ENCODE measurements at places on chromosomes 12 and 14. TPM values are rescaled to one million over a fixed set of nuclear protein-coding genes. Genes with fewer than 3 reads are reported as not detected.

Gene STON2
- total RNA-seq, result 34.3 TPM

Gene KRT8
- 139 TPM for total RNA-seq

Gene KRT85
- total RNA-seq, result not detected

Gene SLC35F4
- not detected for total RNA-seq

Gene RERG
- total RNA-seq, result 9.0 TPM

Gene KCNH5
- not detected for total RNA-seq

Gene IL26
- total RNA-seq, result not detected

GRCh38 chr14:66485029-66485428 is 1.1 kb upstream of the CCDC196 start:
- no peak for DNase-seq

- DNase-seq, result peak; percentile 59
These were observed 185.1 kb downstream of the CHST11 start for GRCh38 chr12:104641862-104642261.

DNA sequence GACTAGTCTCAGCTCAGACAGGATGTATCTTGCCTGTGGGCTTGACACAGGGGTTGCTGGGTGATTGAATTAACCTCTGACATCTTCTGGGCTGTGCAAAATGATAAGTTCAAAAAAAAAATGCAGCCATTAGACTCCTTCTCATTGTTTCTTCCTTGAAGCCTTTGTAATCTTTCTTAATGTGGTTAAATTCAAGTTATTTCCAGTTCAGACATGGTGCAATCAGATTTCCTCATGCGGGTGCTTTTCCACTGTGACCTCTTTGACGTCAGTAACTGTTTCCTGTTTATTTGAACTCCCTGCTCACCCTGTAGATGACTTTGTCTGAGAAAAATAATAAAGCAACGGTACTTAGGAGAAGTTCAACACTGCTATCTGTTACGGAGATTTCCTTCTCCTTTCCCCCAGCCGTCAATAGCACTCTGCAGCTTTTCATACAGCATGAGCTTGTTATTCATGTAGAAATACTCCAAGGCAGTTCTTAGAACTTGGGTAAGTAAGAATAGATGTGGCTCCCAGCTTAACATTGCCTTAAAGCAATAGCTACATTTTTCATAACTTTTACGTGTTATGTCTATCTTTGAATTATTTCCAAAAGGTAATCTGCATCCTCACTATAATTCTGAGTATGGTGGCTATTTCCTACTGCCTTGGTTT is 155.5 kb downstream of the PRKCH start:
- no peak for DNase-seq

DNA sequence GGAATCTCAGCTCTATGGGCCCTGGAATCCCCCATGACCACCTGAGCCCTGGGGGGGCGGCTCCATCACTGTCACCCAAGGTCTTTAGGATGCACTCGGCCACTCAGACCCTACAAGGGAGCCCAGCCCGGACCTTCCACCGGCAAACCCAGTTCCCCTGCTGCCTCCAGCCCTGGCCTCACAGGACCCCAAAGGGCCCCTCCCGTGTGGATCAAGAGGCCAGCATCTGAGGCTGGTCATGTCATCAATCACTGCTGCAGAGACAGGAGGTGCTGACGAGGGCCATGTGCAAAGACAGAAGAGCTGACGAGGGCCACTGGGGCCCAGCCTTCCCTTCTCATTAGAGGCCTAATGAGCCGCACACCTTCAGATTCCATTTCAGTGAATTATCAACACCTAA is 39.0 kb upstream of the SFSWAP start:
- DNase-seq, result no peak

DNA sequence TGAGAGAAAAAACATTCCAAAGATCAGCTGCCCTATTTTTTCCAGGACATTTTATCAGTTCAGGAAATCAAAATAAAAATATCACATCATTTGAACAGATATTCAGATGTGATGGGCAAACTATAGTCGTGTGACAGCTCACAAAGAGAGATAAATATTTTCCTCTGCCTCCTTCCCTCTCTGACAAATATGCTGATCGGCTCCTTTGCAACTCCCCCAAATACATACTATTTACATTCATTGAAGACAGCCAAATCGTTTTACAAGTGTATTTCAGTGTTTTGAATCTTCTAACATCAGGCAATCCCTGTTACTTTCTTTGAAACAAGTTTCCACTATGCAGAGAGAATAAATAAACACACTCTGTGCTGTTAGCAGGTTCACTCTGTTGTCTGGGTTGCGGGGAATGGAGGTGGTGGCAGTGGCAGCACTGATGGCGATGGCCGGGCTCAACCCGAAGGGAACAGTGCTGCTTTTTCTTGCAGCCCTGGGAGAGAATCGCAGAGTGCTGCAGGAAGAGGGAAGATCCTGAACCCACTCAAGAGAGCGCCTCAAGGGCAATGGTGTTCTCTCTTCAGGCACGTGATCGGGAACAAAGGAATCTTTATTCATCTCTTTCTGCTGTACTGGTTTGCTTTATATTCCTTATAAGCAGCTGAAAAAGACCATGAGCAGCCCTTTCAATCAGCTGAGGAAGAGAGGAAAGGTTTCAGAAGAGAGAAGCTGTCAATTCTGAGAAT is 142.5 kb downstream of the PHLDA1 start:
- no peak for DNase-seq

- no peak for DNase-seq
These were observed 74.6 kb downstream of the GLRX5 start for GRCh38 chr14:95609398-95609990.

DNA sequence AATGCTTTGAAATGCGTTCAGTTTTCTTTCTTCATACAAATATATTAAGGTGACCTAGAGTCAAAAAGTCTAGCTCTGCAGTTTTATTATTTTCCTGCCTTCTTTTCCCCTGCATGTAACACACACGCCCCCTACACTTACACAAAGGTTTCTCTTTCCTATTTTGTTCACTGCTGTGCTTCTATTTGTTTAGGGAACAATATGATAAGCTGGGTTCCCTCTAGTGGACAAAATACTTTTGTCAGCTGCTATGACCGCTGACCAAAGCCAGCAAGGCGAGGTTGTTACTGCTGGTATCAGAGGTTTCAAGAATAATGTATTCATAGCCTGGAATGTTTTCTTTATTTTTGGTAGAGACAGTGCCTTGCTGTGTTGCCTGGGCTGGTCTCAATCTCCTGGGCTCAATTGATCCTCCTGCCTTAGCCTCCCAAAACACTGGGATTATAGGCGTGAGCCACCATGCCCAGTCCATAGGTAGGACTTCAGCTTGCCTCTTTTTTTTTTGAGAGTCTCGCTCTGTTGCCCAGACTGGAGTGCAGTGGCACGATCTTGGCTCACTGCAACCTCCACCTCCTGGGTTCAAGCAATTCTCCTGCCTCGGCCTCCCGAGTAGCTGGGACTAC is 33.4 kb downstream of the FNTB start:
- DNase-seq, result no peak

- no peak for DNase-seq
These were observed 25.9 kb upstream of the ESRRB start for GRCh38 chr14:76349993-76350392.

GRCh38 chr12:2322554-2323120 is 269.9 kb downstream of the CACNA1C start:
- DNase-seq, result no peak

DNA sequence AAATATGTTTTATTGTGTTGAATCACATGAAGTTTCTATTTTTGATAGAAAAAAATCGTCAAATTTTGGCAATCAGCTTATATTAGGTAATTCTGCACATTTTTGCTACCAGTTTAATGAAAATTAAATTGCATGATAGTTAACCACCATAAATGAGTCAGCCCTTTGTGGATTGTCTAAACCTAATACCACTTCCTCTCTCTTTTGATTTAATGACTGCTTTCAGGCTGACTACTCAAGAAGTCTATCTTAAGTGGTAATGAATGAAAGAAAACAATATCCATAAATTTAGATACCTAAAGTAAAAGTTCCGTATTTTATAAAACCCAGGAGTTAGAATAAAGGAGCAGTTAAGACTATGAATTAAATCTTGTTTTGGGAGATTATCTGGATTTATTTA is 450.5 kb downstream of the TMEM117 start:
- no peak for DNase-seq

- no peak for DNase-seq
These were observed 4.3 kb upstream of the HOXC12 start for GRCh38 chr12:53950437-53950773.

GRCh38 chr12:108507971-108508642 is 7.0 kb upstream of the FICD start:
- DNase-seq, result no peak

DNA sequence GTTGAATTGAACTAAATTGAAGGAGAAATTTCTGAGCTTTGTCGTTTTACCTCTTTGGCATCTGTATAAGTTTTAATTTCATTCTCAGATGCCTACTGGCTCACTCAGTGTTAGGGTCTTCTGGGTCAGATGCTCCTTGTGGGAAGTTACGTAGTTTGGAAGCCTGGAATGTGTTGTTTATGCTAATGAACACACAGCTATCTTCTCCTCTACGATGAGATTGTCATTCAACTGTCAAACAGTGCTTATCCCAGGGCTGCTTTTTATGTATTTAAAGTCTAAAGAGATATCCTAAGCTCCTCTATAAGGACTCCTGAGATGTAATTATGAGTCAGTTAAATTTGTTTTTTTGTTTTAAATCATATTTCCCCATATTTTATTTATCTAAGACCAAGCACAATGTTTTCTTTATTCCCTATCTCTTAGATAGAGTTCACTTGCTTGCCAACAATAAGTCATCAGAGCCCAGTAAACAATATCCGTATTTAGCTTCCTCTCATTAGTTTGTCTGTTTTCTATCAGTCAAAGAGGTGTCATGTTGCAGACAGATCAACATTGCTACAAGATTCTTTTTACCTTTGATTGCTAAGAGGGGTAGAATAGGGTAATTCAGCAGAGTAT is 368.0 kb upstream of the PDE3A start:
- no peak for DNase-seq

DNA sequence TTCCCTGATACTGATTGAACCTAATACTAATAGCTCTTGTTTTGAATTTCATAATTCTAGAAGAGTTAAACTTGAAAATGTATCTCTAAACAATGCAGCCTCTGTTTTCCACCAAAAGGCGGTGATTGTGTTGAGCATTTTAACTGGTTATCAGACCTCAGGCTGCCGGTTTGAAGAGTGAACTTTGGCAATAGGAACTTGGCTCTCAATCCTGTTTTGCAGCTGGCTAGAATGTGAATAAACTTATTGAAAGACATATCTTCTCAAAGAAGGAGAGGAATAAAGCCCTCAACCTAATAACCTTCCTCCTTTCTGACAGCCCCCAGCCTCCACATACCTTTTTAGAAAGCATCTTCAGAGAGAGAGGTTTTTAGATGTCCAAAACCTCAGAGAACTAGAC is 105.4 kb downstream of the SRGAP1 start:
- DNase-seq, result no peak

DNA sequence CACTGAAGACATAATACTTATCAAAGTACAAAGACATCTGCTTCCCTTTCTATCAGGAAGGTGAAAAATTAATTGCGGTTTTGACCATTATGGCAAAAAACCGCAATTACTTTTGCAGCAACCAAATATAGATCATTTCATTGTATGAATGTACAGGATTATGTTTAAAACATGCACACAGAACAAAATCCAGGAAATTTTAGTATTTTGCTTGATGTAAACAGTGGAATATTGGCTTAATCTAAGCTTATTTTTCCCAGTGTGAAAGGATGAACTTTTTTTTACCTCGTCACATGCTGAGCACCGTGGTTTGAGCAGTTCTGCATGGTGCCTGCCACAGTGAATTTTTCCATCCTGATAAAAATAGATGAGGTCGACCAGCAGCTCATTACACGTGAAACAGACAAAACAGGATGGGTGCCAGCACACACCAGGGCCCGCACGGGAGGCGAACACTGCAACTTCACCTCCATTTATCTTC is 121.2 kb downstream of the PRICKLE1 start:
- DNase-seq, result no peak

DNA sequence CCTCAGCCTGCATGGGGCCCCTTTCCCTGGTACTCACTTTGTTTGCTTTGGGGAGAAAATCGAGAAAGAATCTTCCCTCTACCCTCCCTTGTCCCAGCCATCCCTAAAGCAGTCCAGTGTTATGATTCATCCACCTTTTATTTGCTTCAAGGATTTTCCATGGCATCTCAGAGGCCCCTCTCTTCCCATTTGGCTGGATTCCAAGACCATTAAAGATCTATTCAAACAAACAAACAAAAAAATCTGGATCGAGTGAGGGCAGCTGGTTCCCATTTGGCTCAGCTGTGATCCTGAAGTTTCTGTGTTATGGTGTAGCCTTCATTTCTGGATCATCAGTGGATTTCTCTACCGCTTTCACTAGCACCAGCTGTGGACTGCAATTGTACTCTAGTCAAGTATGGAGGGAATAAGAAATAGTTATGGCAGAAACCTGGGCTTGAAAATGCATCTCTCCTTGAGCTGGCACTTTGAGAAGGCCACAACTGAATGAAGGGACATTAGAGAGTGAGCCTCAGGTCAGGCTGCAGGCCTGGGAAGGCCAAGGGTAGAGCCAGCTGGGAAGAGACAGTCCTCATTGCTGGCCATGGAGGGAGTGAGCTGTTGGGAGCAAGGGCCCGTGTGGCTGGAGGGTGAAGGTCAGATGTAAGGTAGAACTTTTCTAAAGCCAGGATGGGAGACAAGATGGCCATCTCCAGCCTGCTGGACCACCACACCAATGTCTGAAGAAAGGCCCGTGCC is 13.7 kb downstream of the KRT71 start:
- no peak for DNase-seq

DNA sequence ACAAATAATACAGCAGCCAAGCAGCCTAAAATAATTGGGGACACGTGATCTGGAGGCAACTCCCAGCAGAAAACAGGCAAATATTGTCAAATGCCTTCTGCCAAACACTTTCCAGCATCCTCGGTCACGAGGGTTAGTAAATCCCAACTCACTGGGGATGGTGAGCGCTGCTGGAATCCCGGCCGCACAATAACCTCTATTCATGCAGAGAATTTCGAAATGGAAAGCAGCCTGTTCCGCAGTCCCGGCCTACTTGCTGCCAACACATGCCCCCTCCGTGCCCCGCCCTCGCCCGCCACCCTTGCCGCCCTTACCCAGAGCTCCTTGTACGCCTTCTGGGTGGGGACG is 62.2 kb downstream of the RFX4 start:
- DNase-seq, result peak; percentile 62

DNA sequence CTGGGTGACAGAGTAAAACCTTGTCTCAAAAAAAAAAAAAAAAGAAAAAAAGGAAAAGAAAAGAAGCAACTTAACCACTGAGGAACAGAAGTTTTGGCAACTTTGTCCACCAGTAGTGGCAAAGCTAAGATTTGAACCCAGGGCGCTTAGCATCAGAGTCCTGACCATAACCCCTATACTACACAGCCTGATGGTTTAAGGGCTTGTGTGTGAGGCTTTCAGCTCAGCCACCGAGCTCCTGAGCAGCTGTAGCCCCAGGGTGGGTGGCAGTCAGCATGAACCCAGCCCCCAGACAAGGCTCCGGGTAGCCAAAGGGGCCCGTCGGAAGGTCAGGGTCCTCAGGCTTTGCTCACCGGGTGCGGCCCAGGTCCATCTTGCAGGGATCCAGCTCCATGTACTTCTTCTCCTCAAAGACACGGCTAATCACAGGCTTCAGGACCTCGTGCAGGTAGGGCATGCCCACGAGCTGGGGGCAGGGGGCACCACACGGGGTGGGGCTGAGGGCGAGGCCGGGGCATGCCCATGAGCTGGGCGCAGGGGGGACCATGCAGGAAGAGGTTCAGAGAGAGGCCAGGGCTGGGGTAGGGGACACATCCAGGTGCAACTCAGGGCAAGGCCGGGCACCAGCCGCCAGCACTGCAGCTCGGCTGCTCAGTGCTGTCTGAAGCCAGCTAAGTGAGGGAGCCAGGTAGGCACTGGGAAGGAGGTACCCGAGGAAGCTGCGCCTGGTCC is 20.9 kb downstream of the RASAL1 start:
- DNase-seq, result no peak

- no peak for DNase-seq
These were observed 1055.6 kb upstream of the FBXO33 start for GRCh38 chr14:40487824-40488223.
